ENCODE measurements at places on chromosomes 5 and 9. TPM values are rescaled to one million over a fixed set of nuclear protein-coding genes. Genes with fewer than 3 reads are reported as not detected.

SLC35D2 gene
- 26.6 TPM for total RNA-seq

GGTA1 gene
- 11.1 TPM for total RNA-seq

GPR151 gene
- total RNA-seq = not detected

ARHGEF37 gene
- 12.2 TPM for total RNA-seq

PDE8B gene
- total RNA-seq = 0.11 TPM

ZBTB43 gene
- 8.3 TPM for total RNA-seq

BTNL8 gene
- 0.09 TPM for total RNA-seq

NR2F1 gene
- total RNA-seq = 63.1 TPM
